ENCODE measurements at places on chromosomes 7 and 10. TPM values are rescaled to one million over a fixed set of nuclear protein-coding genes. Genes with fewer than 3 reads are reported as not detected.

- no peak for DNase-seq
Observed at GRCh38 chr10:109663122-109663521, 260.2 kb downstream of the XPNPEP1 start.

- DNase-seq, result no peak
Observed at GRCh38 chr7:101747879-101748345, 69.5 kb upstream of the CUX1 start.

GRCh38 chr7:3037259-3037658 lies 6.4 kb downstream of the CARD11 start:
- no peak for DNase-seq

DNA sequence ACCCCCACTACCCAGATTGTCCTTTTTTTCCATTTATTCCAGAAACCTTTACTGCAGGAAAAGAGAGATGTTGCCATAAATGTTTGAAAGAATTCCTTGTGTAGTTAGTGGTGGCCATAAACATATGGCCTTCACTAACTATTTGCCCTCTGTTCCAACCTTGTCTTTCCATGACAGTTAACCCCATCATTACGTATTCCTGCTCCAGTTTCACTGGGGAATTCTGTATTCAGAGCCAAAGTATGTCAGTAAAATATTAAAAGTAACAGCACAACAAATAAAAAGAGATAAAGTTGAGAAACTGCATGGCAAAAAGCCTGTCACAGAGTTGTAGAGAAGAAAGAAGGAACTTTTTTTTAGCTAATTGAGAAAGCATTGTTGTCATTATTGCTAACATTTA lies 261.3 kb downstream of the BICC1 start:
- no peak for DNase-seq

The DNAJC12 gene
- 1.7 TPM for total RNA-seq

The AKR1C4 gene
- not detected for total RNA-seq

All from occipital lobe (tissue), 3 donors.